ENCODE measurements at places on chromosomes 7 and 10.

- no peak for DNase-seq
Observed at GRCh38 chr10:118036281-118036875, 10.4 kb downstream of the RAB11FIP2 start.

GRCh38 chr7:115292381-115292780 lies 370.5 kb downstream of the MDFIC start:
- DNase-seq: no peak

GRCh38 chr10:132065491-132066105 lies at the start of gene JAKMIP3:
Gene JAKMIP3, plus strand, starts transcription at chr10:132065946. Its CDS starts 38,863 bp downstream, at chr10:132104809.
- no peak for DNase-seq

GRCh38 chr10:114603948-114604347 lies 54.1 kb downstream of the ABLIM1 start:
- no peak for DNase-seq

Measured in NCI-H1694 (cell line).